Gastrocnemius medialis (tissue), 4 donors: ENCODE measurements at places on chromosomes 6 and 20.

DNA sequence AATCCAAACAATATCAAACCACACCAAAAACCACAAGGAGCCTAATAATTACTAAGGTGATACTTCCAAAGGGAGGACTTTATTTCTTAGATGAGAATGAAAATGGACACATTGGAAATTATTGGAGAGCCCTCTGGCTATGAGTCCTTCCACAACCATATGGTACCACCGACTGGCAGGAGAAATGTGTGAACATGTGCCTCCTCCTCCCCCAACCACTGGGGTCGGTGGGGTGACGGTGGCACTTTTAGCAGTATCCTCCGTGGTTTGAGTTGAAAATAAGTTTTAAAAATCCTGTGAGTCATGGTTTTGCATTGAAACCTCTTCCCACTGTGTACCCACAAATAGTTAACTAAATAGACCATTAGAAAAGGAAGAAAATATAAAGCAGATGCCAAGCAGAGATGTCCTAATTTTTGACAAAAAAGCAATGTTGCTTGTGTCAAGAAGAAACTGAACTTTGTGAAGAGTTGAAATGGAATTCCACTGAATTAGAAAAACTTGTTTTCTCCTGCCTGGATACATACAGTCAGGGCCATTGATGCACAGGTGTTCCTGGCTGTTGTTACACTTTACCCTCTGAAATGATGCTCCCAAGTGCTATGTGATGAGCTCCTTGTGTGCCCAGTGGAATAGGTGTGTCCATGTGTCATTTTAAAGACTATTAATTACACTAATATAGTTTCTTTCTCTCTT is 3.2 kb downstream of the EDN1 start:
- H3K27ac ChIP-seq: no peak overlapping the region
- H3K27me3 ChIP-seq: peaks cover 12% of the 10 kb centered on the region
- H3K36me3 ChIP-seq: no peaks in the 10 kb centered on the region

GRCh38 chr6:131946992-131947955 is 3.9 kb downstream of the CCN2 start:
- peaks cover 9% of the 10 kb centered on the region for H3K27me3 ChIP-seq
- no peak for DNase-seq
- H3K4me1 ChIP-seq: peaks cover 5% of the 10 kb centered on the region
- H3K27ac ChIP-seq: peak overlapping the region; percentile 74
- peak overlapping the region; percentile 59 for H3K4me3 ChIP-seq

- peaks cover 47% of the 10 kb centered on the region for H3K4me1 ChIP-seq
- no peaks in the 10 kb centered on the region for H3K36me3 ChIP-seq
- peak overlapping the region; percentile 96 for H3K27ac ChIP-seq
Measured at GRCh38 chr6:5763407-5763806, 243.3 kb downstream of the NRN1 start.

- H3K36me3 ChIP-seq: no peaks in the 10 kb centered on the region
- H3K4me3 ChIP-seq: no peak overlapping the region
- no peak for DNase-seq
- no peak overlapping the region for H3K27ac ChIP-seq
- H3K27me3 ChIP-seq: no peaks in the 10 kb centered on the region
Measured at GRCh38 chr6:3124667-3125066, 6.2 kb downstream of the BPHL start.

- DNase-seq: peak; percentile 49
- H3K4me3 ChIP-seq: no peak overlapping the region
- H3K4me1 ChIP-seq: peaks cover 53% of the 10 kb centered on the region
- H3K27me3 ChIP-seq: no peaks in the 10 kb centered on the region
- peak overlapping the region; percentile 85 for H3K27ac ChIP-seq
Measured at GRCh38 chr20:38108438-38108985, 56.6 kb downstream of the TGM2 start.
